ENCODE measurements at places on chromosomes 16 and 17. TPM values are rescaled to one million over a fixed set of nuclear protein-coding genes. Genes with fewer than 3 reads are reported as not detected.
A peak's percentile ranks its signal among the peaks of the same experiment; 100 is the strongest.

Gene PGAP6
- polyA plus RNA-seq = 100.0 TPM

DNA sequence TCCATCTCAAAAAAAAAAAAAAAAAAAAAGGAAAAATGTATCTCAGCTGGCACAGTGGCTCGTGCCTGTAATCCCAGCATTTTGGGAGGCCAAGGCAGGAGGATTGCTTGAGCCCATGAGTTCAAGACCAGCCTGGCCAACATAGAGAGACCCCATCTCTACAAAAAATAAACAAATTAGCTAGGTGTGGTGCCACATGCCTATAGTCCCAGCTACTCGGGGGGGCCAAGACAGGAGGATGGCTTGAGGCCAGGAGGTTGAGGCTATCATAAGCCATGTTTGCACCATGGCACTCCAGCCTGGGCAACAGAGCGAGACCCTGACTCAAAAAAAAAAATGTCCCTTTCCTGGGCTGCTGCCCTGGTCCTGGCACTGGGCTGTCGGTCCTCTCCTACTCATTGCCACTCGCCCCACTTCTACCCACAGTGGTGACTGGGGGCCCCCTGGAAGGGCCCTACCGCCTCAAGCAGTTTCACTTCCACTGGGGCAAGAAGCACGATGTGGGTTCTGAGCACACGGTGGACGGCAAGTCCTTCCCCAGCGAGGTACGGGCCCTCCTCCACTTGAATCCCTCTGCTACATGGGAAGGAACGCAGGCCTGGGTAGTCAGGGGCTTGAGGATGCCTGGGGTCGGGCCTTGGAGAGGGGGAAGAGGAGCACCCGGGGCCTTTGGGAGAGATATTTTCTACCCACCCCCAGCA lies 6.1 kb downstream of the CA7 start:
- no peaks in the 10 kb centered on the region for H3K4me1 ChIP-seq
- H3K4me3 ChIP-seq = no peak overlapping the region
- no peak overlapping the region for H3K27ac ChIP-seq
- no peak for DNase-seq
- peaks cover 24% of the 10 kb centered on the region for H3K27me3 ChIP-seq

GRCh38 chr17:78473951-78474613 lies 95.6 kb downstream of the PGS1 start:
- H3K36me3 ChIP-seq = no peaks in the 10 kb centered on the region
- H3K27me3 ChIP-seq = no peaks in the 10 kb centered on the region
- DNase-seq = no peak
- no peak overlapping the region for H3K27ac ChIP-seq
- H3K4me3 ChIP-seq = no peak overlapping the region

GRCh38 chr17:19646788-19647696 lies 1.5 kb upstream of the ALDH3A2 start:
- no peak for DNase-seq
- H3K4me1 ChIP-seq = peaks cover 3% of the 10 kb centered on the region
- H3K27ac ChIP-seq = peak overlapping the region; percentile 98

DNA sequence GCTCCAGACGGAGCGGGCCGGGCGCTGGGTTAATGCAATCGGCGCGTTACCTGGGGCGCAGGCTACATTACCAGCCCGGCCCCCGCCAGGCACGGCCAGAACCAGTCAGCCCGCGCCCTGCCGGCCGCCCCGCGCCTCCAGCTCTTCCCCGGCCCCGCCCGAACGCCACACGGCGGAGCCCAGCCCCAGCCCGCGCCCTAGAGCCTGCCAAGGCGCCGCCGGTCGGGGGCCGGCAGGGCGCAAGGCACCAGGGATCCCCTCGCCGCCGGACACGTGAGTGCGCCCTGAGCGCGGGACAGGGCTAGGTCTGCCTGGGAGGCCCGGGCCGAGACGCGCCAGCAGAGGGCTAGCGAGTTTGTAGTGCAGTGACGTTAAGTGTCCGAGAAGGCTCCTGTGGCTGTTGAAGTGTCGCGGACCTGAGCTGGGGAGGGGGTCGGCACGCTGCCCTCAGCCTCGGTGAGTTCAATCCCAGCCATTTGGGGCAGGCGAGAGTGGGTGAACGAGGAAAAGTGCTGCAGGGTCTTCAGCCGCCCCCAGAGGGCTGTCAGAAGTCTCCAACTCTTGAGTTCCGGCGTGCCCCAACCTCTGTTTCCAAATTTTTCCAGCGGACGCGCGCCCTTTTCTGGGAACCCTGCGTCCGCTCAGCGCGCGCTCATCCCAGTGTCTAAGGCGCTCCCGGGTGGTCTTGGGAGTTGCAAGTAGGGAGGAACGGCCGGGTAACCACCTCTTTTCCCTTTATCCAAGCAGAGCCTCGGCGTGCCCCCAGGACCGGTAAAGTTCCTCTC lies at the start of gene SLC6A2:
Gene SLC6A2, plus strand, starts transcription at position 92 of the 785 bp plus-strand sequence. CDS start 707 bp downstream, outside the sequence.
- no peaks in the 10 kb centered on the region for H3K4me1 ChIP-seq
- no peak within 1 kb of the TSS for H3K27ac ChIP-seq
- H3K27me3 ChIP-seq = peaks cover 87% of the 10 kb centered on the region
- H3K36me3 ChIP-seq = no peaks in the 10 kb centered on the region
- DNase-seq = peak; percentile 39
- no peak within 1 kb of the TSS for H3K4me3 ChIP-seq

DNA sequence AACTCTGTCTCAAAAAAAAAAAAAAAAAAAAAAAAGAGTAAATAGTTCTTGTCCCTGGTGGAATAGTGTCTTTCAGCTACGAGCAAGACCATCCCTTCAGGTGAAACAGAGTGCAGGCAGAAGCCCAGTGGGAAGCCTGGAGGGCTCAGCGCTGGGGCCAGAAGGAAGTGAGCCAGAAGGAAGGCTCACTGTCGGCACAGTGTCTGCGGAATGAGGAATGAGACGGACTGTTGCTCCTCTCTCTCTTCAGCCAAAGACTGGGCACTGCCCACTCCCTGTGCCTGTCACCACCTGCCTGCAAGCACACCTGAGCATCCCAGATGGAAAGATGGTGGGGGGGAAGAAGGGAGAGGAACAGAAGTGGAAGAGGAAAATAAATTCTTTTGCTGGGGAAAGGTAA lies 7.5 kb downstream of the RSL1D1 start:
- H3K27me3 ChIP-seq = no peaks in the 10 kb centered on the region
- no peak overlapping the region for H3K4me3 ChIP-seq
- no peaks in the 10 kb centered on the region for H3K4me1 ChIP-seq
- H3K36me3 ChIP-seq = peaks cover 44% of the 10 kb centered on the region
- no peak overlapping the region for H3K27ac ChIP-seq

Gene SEPTIN12
- not detected for polyA plus RNA-seq

DNA sequence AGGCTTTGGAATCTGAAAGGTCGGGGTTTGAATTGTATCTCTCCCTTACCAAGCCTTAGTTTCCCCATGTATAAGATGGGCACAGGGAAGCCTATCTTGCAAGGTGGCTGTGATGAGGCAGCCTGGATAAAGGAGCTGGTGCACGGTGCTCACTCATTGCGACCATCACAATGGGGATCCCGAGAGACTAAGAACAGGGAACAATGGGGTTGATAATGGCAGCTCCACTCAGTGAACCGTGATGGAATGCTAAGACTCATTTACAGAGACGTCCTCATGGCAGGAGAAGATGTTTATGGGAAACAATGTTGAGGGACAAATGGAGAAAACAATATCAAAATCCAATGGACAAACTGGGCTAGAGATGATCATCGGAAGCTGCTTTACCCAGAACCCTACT lies 81.8 kb downstream of the SPACA3 start:
- no peak overlapping the region for H3K27ac ChIP-seq
- DNase-seq = no peak
- H3K36me3 ChIP-seq = no peaks in the 10 kb centered on the region
- H3K27me3 ChIP-seq = peaks cover 6% of the 10 kb centered on the region

Gene C16orf90
- not detected for polyA plus RNA-seq

Data from lung (tissue), 17 donors.